ENCODE measurements at places on chromosomes 2 and 18. TPM values are rescaled to one million over a fixed set of nuclear protein-coding genes. Genes with fewer than 3 reads are reported as not detected.

The GPR17 gene
- total RNA-seq, result 0.79 TPM

The NT5DC4 gene
- total RNA-seq, result not detected

The CCBE1 gene
- 9.3 TPM for total RNA-seq

The SPDYA gene
- 3.3 TPM for total RNA-seq

The SAG gene
- not detected for total RNA-seq

DNA sequence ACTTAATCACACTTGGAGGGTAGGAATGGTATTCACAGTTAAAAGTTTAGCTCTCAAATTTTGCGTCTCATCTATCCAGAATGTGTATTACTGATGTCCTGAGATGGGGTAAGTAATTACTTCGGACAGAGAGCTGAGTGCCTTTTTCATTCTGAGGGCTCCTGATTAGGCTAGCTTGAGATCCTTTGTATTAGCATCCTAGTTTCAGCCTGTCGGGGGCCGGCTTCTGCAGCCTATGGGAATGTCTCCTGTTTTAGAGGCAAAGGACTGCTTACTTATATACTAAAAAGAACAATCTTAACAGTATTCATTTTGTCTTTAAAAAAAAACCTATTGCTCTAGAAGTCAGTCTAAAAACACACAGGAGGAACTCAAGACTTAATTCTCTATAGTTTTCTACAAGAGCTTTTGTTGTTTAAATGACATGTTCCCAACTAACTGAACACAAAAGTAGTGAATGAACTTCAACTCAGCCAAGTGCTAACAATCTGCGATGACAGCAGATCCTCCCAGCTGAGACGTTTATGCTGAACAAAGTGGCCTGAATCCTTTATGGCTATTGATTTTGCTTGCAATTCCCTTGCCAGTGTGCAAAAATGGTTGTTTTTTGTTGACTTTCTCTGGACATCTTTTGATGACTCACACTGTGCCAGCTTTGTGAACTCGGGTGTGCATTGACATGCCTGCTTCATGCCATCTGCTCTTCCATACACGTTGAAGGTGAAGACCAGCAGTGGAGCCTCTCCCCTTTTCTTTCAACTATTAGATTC lies 118.7 kb downstream of the LYPD6B start:
- DNase-seq, result no peak

- no peak for DNase-seq
Observed at GRCh38 chr2:210593166-210593565, 36.8 kb downstream of the CPS1 start.

DNA sequence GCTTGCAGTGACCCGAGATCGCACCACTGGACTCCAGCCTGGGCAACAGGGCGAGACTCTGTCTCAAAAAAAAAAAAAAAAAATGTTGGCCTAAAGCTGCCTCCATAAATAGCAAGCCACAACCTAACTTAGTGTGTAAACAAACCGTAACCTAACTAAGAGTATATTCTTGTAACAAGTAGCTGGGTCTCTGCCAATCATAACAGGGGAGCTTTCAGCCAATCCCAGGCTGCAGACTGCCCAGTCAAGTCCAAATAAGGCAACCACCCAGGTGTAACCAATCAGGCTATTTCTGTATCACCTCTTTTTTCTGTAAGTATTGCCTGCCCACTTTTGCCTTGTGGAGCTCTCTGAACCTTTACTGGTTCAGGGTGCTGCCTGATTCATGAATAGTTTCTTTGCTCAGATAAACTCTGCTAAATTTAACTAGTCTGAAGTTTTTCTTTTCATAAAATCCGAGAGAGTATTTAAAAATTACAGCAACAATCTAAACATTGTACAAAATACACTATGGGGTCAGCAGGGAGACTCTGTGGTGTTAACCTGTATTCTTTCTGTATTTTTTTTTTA lies 4.5 kb downstream of the PSTPIP2 start:
- DNase-seq, result no peak

DNA sequence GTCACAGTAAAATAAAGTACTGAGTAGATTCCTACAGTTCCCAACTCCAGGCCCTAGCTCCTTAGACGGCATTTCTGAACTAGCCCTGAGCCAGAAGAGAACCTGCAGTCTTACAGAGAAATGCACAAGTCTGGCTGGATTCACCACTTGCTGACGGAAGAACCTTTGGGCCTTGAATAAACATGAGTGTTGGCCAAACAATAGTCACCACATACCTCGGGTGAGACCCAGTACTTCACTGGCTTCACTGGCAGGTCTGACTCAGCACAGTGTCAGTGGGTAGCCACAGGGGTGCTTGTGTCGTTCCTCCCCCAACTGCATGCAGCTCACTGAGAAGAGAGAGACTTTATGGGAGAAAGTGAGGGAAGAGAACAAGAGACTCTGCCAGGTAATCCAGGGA lies 88.9 kb downstream of the TMEM185B start:
- no peak for DNase-seq

DNA sequence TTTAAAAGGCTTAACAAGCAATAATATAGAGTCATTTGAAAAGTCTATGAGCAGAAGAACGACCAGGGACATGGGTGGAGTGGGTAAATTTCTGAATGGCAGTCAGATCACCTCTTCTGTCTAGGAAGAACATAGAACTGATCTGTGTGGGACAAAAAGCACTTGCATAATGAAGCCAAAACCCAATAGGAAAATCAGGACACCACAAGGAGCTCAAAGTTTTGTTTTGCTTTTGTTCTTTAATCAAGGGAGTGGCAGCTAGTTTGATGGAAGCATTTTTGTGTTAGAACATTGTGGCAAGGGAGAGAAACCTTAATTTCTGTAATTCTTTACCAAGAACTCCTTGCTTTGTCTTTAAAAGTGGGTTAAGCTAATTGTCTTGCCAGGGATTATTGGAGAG lies 240.2 kb upstream of the TANK start:
- no peak for DNase-seq

GRCh38 chr18:14000884-14001283 lies 85.5 kb upstream of the MC2R start:
- DNase-seq, result no peak

DNA sequence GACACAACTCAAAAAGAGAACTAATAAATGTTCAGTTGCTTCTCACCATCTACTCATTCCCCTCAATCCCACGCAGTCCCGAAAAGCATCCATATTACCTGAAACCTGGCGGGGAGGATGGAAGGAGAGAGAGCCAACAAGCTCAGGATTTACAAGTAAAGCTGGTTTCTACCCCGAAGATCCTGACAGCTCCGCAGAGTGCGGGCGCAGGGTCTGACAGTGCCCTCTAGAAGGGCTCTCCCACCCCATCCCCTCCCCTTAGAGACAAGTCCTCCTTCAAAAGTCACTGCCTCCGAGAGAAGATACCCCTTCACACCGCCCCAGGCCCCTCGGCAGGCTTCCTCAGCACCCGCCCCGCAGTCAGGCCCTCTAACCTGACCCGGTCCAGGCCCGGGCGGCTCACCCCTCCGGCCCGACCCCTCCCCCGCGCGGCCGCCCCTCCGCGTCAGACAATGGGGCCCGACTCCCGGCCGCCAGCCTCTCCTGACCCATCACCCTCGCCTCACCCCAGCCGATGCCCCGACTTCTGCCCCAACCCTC lies 550 bp downstream of the RAB1A start:
- DNase-seq, result peak; percentile 47

GRCh38 chr2:98579926-98580325 lies 28.4 kb downstream of the COA5 start:
- no peak for DNase-seq

DNA sequence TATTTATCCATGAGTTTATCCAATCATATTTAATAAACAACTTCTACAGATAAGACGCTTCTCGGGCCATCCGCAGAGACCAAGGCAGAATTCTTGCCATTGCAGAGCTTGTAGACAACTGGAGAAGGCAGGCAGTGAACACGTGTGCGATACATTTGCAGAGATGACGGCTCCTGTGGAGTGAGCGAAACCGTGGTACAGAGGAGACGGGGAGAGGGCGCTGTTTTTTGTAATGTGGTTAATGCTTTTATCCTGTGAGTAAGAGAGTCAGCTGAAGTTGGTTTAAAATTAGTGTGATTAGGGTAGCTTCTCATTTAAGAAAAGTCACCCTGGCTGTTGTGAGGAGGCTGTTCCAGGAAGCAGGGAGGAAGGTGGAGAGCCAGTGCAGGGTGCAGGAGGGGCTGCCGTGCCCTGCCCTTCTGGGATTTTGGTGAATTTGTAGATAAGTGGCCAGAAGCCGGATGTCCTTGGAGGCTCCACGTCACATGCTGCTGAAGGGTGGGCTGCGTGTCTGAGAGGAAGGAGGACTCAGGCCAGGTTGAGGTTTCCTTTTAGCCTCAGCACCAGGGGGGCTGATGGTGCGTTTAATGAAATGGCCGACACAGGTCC lies 151.4 kb downstream of the SNTG2 start:
- DNase-seq, result no peak

DNA sequence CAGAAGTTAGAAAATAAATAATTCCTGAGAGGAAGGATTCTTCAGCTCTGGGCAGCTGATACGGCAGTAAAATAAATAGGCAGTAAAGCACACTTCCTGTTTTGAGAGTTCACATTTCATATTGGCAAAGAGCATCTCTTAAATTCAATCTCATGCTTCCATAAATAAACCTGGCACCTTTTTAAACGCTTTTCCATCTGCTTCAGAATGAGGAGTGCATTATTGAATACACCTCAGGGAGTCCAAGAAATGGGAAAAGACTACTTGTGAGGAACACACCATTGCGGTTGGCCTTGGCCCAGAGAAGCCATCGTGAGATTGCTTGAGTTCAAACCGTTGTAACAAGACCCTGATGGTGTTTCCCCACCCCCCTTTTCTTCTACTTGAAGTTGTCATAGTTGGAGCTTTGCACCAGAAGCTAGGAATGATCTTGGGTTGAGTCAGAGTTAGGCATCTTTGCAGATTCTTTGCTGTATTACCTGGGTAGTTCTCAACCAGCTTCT lies 123.9 kb downstream of the RDH14 start:
- DNase-seq, result peak; percentile 89

- DNase-seq, result no peak
Observed at GRCh38 chr2:12400543-12400942, 316.2 kb upstream of the TRIB2 start.

DNA sequence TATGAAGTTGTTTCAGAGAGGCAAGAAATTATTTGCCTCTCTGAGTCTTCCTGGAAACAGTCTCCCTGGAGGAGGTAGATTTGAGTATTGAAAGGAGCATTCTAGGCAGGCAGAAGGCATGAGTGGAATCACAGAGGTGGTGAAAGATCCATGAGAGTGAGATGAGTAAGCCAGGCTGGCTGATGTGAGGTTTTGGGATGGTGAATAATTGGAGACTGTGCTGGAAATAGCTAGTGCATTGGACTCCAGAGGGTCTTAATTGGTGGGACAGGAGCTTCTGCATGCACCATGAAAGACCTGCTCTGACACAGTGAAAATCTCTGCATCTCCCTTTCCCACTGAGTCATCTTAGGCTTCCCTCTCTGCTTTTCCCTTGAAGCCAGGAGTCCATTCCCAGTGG lies 46.3 kb downstream of the CDC42EP3 start:
- no peak for DNase-seq

GRCh38 chr2:54630858-54631497 lies 92.5 kb upstream of the EML6 start:
- no peak for DNase-seq

GRCh38 chr2:205187731-205188130 lies 494.6 kb upstream of the NRP2 start:
- no peak for DNase-seq

- peak; percentile 25 for DNase-seq
Observed at GRCh38 chr2:65931056-65931455, 498.7 kb upstream of the SPRED2 start.

- DNase-seq, result no peak
Observed at GRCh38 chr18:2662990-2663389, 7.5 kb downstream of the SMCHD1 start.

GRCh38 chr2:161245671-161246070 lies 62.6 kb upstream of the PSMD14 start:
- DNase-seq, result no peak

GRCh38 chr2:127104166-127104660 lies 2.7 kb downstream of the BIN1 start:
- DNase-seq, result no peak

DNA sequence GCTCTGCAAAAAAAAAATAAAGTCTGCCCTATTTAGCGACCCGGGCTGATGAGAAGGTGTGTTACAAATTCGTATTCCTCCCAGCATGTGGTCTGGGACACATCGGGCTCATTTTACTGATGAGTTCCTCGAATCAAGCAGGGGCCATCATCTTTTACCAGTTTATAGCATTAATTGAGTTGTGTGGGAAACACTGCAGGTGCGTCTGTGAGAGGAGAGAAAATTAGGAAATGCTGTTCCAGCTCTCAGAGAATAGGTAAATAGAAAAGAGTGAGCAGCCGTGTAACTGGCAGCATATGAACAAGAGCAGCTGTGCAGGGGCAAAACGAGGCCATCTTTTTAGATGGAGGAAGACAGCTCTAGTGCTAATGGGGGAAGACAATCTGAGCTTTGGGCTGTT lies 216.7 kb downstream of the SETBP1 start:
- no peak for DNase-seq

- DNase-seq, result no peak
Observed at GRCh38 chr2:201930043-201930442, 103.6 kb upstream of the FZD7 start.

GRCh38 chr2:144702051-144702450 lies 182.1 kb upstream of the ZEB2 start:
- no peak for DNase-seq

GRCh38 chr2:53969968-53970723 lies 647 bp downstream of the PSME4 start:
- DNase-seq, result peak; percentile 48

DNA sequence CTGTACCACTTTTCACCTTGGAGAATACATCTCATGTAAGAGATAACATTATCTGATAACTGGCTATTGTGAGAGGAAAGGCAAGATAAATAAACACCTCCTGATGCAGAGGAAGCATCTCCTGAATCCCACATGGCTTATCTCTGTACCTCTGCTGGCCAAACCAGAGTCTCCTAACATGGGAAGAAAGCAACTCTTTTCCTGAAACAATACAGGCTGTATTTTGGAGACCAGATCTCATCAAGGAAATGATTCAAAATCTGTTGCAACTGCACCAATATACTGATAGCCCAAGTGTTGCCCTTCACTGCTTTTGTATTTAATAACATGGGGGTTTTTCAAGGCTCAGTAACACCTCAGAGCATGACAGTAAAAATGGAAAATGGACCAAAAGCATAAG lies 106.9 kb downstream of the MREG start:
- no peak for DNase-seq

- DNase-seq, result no peak
Observed at GRCh38 chr2:223501641-223502040, 100.5 kb downstream of the SCG2 start.

DNA sequence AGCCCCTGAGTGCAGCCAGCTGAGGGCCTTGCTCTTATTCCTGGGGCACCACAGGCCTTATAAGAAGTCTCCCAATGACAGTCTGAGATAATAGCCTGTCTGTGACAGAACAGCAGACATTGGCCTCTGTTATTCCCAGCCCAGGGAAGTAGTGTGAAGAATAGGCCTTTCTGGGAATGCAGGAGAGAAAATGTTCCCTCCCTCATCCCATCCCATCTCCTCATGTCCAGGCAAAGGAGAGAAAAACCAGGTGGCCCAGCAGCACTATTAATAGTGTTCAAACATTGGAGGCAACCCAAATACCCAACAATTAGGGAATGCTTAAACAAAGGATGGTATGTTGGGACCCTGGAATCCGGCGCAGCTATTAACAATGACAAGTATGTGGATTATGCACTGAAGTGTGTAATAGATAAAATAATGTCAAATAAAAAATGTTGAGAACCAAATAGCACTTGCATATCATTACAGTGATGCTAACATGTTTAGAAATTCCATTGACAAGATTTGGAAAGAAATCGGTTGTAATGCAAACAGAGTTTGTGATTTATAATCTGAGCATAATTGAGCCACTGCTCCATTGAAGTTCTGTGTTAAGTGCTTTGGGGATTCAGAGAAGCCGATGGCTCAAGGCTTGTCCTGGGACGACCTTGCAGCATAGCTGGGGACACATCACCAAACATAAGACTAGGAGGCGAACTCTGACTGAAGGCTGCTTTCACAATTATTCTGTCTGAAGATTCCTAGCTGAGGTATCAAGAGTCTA lies 69.3 kb downstream of the LBH start:
- DNase-seq, result peak; percentile 45
